ENCODE measurements at places on chromosomes 5 and 9.

DNA sequence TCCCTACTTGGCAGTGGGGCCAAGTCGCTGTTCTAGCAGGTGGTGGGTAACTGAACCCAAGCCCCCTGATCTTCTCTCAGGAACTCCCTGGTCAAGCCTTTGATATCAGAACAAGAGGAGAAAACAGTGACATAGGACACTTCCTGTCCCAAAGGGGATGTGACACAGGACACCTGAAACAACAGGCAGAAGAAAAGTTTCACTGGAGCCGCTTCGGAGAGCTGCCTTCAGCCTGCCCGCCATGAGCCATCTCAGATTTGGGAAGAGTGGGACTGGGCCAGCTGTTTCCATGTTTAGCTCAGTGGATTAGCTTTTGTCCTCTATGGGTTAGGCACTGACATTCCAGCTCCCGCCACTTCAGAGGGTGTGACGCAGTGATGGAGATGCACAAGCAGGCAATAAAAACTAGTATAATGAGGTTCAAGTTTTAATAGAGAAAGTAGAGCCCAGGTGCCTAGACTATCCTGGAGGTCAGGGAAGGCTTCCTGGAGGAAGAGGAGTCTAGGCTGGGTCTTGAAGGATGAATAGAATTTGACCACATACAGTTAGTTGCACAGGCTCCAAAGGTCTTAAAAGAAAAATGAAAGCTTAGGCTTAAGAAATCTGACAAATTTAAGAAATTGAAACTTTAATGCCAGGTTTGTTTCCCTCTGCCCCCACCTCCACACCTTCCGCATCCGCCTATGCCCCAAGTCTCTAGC lies 104.1 kb upstream of the SPRY4 start:
- DNase-seq: no peak

DNA sequence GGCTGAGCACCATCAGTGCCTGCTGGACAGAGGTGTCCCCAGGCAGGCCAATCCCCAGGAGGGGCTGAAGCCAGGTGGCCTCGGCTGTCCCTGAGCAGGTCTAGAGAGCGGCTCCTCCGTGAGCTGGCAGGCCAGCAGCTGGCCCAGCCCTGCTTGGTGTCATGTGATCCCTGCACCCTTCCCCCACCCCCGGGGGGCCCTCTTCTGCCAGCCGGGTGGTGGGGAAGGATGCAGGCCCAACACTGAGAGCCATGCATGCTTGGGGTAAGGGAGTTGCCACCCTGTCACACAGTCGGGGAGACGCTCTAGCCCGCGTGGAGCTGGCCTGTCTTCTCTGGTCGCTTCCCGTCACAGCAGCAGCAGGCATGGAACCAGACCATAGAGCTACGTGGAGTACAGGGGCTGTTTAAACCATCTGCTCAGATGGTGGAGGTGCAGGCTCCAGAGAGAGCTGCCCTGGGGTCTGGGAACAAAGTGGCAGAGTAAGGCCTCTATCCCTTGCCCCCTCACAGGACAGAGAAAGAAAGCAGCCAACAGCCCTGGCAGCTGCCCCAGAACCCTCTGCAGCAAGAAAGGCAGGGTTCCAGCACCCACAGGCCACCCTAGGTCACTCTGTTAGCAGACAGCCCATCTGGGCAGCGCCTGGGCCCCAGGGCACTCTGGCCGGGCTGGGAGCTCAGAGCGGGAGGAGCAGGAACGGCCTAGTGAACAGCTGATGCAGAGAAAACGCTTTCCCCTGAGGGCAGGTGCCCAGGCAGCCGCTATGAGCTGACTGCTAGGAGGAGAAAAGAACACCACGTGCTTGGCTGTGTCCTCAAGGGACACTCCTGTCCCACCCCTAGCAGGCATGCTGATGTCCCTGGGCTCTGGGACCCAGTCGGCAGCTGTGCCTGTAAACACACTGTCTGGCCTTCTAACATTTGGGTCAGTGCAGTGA lies 6.8 kb downstream of the RALGDS start:
- no peak for DNase-seq

DNA sequence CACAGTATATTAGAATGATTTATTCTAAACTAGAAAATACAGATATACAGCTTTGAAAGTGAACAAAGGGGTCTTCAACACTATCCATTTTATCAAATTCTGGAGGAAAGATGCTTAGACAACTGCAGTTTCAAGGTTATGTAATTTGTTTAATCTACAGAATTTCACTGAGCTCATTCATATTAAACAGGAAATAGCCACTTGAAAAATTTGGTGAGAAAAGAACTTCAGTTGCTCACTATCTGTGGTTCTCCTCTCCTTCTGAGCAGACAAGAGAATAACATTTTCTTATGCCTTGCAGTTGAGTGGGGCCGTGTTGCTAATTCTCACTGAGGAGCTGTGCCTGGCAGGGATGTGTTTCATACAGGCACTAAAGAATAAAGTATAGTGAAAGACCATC lies 1428.2 kb downstream of the CDH12 start:
- no peak for DNase-seq

GRCh38 chr5:73424556-73424977 lies 24.0 kb downstream of the FOXD1 start:
- DNase-seq: no peak

- no peak for DNase-seq
Measured at GRCh38 chr9:119004618-119004990, 364.6 kb downstream of the BRINP1 start.

- no peak for DNase-seq
Measured at GRCh38 chr9:125758986-125759763, 12.0 kb downstream of the PBX3 start.

DNA sequence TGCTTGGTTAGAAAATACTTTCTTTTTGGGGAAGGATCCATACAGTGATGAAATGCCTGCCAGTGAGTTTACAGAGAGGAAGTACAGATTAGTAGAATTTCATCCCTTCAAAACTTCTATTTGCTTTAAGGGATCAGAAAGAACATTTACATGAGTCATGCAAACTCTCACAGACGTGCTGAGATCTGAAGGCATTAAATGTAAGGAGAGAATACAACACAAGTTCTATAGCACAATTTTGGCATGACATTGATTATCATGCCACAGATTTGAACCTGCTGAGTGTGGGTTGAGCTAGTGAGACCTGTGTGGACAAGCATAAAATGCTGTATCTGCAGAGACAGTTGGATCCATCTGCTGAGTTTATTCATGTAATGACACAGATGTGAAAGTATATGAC lies 613.6 kb upstream of the SEMA6A start:
- no peak for DNase-seq

GRCh38 chr5:76971511-76971910 lies 18.7 kb downstream of the CRHBP start:
- DNase-seq: no peak

- no peak for DNase-seq
Measured at GRCh38 chr9:137407590-137408300, 15.2 kb downstream of the EXD3 start.

DNA sequence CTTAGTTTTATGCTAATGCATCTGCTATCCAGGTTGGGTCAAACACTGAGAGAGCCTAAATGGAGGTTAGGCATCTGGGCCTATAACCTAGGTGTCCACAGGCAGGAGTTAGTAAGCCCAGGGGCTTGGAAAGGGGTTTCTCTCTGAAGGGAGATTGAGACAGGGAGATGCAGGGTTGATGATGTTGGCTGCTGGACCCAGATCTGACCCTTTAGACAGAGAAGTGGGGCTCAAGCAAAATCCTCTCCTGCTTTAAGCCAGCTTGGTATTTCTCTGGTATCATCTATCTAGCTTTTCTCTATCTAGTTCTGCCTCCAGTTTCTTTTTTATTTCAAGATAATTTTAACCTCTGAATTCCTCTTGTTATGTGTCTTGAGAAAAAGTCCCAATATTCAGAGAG lies 18.3 kb upstream of the ANKRD55 start:
- DNase-seq: no peak

- DNase-seq: no peak
Measured at GRCh38 chr5:131994533-131995226, 16.8 kb downstream of the ACSL6 start.

GRCh38 chr9:92534204-92534603 lies 1.6 kb downstream of the ECM2 start:
- no peak for DNase-seq

DNA sequence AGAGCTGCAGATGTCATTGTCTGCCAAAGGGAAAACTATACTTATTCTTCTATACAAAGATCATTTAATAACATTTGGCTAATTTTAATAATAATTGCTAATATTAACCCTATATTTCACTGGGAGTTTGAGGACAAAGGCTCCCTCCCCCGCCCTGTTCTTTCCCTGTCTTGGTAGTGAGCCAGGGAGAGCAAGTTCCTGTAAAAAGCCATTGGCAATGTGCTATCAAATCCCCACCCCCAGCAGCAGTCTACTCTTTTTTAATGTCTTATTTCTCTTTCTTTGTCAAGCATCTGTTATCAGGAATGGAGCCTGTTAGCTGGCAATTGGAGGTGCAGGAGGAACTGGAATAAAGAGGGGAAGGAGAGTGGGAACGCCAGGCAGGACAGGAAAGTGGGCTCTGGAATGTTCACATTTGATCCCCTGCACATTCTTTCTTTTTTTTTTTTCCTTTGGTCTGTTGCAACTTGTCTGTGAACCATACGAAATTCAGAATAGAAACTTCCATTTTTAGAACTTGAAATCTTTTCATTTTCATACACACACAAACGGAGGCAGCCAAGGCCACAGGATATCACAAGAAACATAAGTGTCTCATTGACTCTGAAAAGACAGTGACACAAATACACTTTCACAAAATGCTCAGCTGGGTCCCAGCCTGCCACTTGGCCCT lies 664.8 kb upstream of the ZNF608 start:
- no peak for DNase-seq

DNA sequence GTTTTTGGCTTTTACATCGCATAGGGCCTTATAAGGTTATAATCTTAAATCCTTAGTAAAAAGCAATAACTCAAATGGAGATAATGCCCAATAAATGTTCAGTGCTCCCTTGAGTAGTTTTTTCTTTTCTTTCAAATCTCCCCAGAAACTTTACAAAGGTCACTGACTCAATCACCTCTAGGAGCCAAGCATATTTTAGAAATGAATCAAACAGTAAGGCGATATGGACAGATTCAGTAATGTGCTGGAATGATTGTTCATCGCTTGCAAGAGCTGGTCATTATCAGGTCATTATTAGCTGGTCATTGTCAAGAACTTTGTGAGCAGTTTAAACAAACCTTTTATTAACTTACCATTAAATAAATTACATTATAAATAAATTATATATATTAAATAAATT lies 130.4 kb upstream of the SLIT3 start:
- no peak for DNase-seq

- DNase-seq: no peak
Measured at GRCh38 chr5:61625681-61626621, 293.9 kb downstream of the ZSWIM6 start.

GRCh38 chr5:146254223-146254622 lies 50.8 kb downstream of the RBM27 start:
- no peak for DNase-seq

GRCh38 chr5:43773478-43773844 lies 170.5 kb downstream of the NNT start:
- no peak for DNase-seq

DNA sequence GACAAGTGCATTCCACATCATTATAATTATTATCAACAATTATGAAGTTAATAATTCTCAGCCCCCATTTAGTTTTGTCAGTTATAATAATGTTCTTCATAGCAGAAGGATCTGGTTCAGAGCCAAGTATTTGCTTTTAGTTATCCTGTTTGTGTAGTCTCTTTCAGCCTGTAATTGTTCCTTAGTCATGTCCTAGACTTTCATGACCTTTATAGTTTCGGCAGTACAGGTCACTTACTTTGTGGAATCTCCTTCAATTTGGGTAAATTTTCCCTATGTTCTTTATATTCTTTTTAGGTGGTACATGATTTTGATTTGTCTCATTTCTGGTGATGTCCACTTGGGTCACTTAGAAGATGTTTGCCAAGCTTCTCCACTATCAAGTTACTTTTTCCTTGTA lies 34.3 kb downstream of the UBE2R2 start:
- DNase-seq: no peak

- no peak for DNase-seq
Measured at GRCh38 chr5:106290841-106291240, 1379.9 kb downstream of the EFNA5 start.

GRCh38 chr5:147454996-147455677 lies 54.7 kb downstream of the DPYSL3 start:
- no peak for DNase-seq

- no peak for DNase-seq
Measured at GRCh38 chr5:157214415-157214814, 33.8 kb downstream of the ITK start.

- no peak for DNase-seq
Measured at GRCh38 chr5:27093279-27093678, 54.9 kb upstream of the CDH9 start.

GRCh38 chr5:151873701-151874100 lies 51.0 kb downstream of the GLRA1 start:
- DNase-seq: no peak

- DNase-seq: no peak
Measured at GRCh38 chr9:88983865-88984542, 7.3 kb upstream of the S1PR3 start.

GRCh38 chr9:112581469-112582176 lies 95.0 kb downstream of the KIAA1958 start:
- DNase-seq: no peak

- DNase-seq: no peak
Measured at GRCh38 chr9:113474360-113475028, 11.0 kb downstream of the RGS3 start.

GRCh38 chr9:123742009-123742767 lies 187.7 kb downstream of the DENND1A start:
- no peak for DNase-seq

GRCh38 chr5:104048231-104048630 lies 485.6 kb upstream of the NUDT12 start:
- DNase-seq: no peak

DNA sequence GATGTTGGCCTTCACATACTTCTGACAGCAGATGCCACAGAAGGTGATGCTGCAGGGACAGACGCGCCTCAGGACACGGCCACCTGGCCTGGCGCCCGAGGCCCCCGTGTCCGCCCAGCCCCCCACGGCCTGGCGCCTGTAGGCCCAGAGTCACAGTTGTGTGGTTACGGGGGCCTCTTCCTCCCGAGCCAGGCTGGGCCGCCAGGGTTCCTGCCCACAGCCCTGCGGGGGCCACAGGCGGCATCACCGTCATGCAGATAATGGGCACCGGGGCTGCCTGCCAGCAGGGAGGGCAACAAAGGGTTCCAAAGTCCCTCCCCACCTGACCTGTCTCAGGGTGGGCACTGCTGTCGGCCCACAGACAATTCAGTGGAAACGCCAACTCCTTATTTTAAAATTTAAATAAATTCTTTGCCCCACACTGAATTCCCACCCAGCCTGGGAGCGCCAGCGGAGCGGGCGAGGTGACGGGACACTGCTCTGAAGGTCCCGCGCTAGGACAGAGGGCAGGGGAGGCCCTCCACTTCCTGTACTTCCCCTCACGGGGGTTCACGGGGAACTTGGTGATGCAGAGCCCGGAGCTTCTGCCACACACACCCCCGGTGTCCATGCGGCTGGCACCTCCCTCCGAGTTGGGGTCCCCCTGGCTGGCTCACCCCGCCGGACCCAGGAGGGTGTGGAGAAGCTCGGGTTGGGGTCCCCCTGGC lies 40.6 kb downstream of the EXOC3 start:
- DNase-seq: no peak

Data from effector memory CD4-positive, alpha-beta T cell (primary cell).